Head of caudate nucleus (tissue), 42 donors: ENCODE measurements at places on chromosomes 5 and 9.

DNA sequence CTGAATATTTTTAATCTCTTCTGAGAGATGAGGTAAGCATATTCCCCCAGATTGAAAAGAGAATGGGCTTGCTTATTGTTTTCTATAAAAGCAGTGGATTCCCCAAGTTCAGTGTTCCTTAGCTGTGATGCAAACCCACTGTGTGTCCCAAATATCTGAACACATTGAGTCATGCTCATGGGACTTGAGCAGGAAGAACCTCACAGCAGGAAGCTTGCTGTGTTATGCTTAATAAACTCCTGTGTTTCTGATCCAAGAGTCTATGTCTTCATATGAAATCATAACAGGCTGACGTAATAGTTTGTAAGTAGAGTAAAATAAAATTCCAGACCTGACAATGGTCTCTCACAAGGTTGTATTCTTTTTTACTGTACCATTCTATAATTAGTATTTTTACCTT lies 24.8 kb upstream of the LOX start:
- DNase-seq, result no peak

DNA sequence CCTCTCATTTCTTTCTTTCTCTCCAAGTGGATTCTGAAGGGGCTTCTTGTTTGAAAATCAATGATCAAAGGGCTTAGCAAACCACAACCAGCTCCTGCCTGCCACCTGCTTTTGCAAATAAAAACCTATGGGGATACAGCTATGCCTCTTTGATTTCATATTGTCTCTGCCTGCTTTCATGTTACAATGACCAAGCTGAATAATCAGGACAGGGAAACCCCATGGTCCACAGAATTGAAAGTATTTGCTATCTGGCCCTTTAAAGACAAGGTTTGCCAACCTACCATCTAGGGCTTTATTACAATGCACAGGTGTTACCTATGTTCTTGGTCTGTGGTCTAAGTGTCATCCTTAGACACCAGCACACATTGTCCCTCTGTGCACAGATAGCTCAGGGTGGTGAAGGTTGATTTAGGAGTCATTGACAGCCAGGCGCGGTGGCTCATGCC lies 28.8 kb upstream of the PLIN2 start:
- no peak for DNase-seq

- DNase-seq, result no peak
Observed at GRCh38 chr5:143231973-143232812, 171.3 kb downstream of the NR3C1 start.

- no peak for DNase-seq
Observed at GRCh38 chr5:2136728-2137333, 254.1 kb upstream of the IRX4 start.

DNA sequence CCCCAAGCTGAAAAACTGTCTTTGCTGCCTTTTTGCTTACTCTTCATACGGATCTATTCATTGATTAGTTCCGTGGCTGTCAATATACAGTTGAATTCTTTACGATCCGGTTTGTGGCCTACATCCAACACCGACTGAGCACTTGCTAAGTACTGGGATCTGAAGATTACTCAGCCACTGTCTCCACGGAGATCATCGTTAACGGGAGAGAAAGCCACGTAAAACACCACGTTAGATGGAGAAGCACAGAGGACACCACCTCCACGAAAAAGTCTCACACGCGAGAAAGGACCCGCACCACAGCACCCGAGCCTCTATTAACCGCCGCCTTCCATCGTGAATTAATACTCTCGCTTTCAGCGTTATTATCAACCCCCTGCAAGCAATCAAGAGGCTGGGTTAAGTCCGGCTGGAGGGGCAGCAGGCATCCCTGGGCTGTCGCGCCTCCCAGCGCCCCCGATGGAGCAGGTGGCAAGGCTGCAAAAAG lies 650 bp downstream of the ELP1 start:
- DNase-seq, result peak; percentile 20

DNA sequence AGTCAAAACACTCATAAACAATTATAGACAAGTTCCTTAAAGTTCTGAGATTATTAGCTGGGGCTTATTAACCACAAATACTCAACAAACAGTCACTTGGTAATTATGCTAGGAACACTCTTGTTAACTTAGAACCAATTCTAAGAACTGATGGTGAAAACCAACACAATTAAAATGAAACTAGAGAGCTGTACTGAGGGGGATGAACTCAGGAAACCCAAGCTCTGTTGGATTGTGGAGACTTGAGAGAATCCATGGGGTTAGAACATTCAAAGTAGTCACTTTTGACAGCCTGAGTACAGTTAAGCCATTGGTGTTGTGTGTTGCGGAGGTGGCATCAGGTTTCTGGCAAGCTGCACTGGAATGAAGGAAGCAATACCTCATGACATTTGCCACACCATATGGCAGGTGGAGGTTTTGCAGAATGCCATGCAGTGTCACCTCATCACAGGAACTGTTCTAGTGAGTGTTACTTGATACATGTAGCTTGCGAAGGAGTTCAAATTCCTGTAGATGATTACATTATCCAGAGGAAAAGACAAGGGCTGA lies 480.9 kb upstream of the CD180 start:
- no peak for DNase-seq

DNA sequence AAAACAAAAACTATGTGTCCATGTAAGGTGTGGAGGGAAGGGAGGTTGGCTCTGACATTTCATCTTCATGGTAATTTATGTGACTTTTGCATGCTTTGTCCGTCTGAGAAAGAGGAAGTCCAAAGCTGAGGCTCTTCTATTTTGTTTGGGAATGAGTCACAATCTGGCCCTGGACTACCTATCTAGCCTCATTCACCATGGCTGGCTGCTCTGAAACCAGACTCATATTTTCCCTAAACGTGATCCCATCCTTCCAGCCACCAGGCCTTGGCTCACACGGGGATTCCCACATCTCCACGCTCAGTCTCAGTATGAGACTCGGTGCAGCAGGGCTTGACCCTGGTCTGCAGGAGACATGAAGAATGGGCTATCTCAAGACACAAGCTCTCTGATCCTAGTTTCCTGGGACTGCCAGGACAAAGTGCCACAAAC lies 672.8 kb downstream of the ACTL7B start:
- no peak for DNase-seq

- no peak for DNase-seq
Observed at GRCh38 chr9:134945509-134946275, 28.0 kb upstream of the FCN1 start.

DNA sequence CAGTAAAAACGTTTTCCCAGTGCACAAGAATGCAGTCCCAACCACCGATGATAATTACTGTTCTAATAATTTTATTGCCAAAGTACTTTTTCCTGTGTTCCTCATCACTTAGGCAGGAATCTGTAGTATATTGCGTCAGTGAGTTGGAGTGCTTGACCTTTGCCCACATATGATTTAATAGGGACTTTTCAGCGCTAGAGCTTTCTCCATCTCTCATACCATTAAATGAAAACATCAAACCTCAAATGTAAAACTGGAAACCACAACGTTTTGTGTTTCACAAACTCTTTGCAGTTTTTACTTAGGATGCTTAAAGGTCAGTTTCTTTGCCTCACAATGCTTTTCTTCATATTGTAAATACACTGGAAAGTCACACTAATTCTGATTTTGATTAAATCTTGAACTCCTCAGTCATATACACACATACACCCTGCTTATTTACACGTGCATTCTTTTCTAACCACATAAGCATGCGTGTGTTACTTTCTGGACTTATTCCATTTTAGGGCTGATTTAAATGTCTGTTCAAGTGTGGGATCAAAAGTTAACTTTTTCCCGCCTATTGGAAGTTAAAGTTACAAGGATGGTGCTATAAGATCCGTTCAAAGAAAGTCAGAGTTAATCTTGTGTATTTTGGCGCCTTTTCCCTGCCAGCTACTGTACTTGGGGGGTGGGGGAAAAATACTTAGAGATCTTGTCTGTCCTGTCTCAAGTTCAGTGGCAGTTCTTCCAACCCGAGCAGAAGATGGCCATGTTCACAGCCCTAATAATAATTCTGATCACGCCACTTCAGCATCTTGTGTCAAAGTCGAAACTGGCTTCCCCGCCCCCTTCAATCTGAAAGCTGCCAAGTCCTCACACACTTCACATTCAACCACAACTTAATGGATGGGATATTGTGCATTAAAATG lies 6.6 kb upstream of the NFIB start:
- peak; percentile 67 for DNase-seq

- DNase-seq, result no peak
Observed at GRCh38 chr5:174760721-174761120, 36.3 kb downstream of the MSX2 start.
